Cerebellar cortex (tissue), 1 donor: ENCODE measurements at places on chromosomes 3 and 15.
A peak's percentile ranks its signal among the peaks of the same experiment; 100 is the strongest.

DNA sequence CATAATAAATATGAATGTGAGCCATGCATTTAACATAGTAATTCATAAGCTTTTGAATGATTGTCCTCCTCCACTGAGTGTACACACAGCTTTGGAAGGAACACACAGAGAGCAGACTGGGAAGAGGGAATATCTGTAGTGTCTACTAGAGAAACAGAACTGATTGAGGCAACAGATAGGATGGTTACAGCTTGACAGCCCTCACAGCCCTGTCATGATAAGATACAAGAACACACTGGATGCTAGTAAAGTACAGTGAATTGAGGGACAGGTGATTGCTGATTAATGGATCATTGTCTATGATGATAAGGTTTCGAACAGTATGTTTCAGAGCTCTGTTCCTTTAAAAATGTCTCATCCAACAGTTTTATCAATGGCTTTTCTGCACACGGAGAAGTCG is 383.4 kb upstream of the GBE1 start:
- DNase-seq: no peak

- no peak for DNase-seq
Observed at GRCh38 chr15:36373550-36373949, 205.9 kb upstream of the CDIN1 start.

GRCh38 chr15:69143756-69144436 is 16.5 kb upstream of the GLCE start:
- no peak for DNase-seq

DNA sequence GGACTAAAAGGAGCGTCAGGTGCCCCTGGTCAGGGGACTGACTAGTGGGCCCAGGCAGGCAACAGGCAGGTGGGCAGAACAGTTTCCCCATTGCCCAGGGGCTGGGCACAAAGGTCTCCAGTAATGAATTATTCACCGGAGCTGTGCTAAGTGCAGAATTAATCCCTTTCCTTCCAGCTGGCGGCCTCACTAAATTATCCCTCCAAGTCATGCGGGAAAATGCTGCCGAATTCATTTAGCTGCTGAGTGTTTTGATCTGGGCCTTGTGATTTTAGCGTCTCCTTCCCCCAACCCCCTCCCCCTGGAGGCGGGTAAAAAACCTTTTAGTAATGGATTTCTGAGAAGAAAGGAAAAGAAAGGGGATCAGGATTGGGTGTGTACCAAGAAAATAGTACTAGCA is 47.2 kb downstream of the CCDC33 start:
- DNase-seq: no peak

- no peak for DNase-seq
Observed at GRCh38 chr3:106130384-106131198, 261.8 kb upstream of the CBLB start.

DNA sequence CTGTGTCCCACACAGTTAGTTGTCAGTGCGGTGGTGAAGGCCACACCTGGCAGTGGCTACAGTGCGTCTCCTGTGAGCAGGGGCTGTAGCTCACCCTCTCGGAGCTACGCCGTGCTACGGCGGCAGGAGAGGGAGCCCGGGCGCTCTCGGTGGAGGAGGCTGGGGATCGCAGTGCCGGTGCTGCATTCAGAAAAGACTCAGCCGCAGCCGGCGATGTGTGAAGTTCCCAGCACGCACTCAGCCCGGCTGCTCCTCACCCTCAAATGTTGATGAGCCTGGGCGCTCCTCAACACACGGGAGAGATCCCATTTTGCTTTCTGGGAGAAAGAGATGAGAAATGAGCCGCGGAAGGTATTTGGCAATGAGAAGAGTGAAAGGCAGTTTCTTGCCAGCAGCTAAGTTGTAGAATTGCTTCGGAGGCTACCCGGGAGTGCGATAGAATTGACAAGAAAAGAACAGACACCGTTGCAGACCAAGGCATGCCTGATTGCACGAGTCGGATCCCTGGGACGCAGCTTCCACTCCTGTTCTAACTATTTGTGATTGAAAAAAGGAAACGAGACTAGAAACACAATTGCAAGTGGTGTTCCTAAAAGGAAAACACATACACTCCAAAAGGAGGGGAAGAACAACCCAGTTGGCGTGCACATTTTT is at the start of gene UNC13C:
Gene UNC13C (plus strand): TSS at position 189 of the 654 bp plus-strand sequence. CDS start 34,463 bp downstream, outside the sequence.
- peak; percentile 86 for DNase-seq

DNA sequence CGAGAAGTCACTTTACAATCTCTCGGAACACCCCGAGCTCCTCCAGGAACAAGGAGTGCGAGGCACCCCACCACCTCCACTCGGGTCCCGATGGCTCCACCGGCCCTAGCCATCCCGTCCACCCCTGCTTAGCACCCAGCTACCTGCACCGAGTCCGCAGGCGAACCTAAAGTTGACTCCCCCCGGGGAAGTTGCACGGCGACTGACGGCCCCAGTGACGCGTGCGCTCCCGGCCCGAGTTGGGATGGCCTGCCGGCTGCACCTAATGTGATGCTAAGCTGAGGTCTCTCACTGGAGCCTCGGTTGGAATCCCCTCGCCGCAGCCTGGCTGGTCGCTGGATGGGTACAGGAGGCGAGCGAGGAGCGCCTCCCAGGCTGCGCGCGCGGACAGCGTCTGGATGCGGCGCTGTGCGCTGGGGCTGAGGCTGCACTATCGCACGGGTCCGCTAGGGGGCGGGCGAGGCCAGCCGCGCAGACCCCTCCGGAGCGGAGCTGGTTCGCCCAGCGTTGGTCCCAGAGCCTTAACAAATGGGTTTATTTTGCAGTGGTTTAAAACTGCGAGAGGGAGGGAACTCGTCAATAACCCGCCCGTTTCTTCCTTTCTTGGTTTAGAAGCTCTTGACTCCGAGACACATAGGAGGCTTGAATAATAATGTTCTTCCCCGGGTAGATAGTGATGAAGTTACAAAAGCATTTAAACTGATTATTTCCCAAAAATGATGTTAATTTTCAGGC is at the start of gene OXTR:
Gene OXTR (minus strand): TSS at position 526 of the 735 bp plus-strand sequence. CDS start 1,426 bp downstream, outside the sequence.
- peak; percentile 47 for DNase-seq

GRCh38 chr3:41290306-41290705 is 91.0 kb downstream of the CTNNB1 start:
- DNase-seq: no peak

DNA sequence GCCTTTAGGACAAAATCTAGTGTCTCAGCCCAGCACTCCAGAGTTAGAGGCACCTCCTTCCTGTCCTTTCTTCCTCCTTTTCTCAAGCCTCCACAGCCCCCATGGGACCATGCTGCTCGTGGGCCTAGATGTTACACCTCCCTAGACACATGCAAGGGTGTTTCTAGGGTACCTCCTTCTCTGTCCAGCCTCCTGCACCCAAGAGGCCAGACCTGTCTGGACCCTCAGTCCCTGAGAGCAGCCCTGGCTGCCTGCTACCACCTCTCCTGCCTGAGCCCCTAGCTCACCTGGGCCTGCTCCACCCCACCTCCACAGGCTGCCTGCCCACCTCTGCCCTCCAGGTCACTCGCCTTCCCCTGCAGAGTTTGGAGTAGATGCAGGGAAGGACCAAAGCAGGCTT is 5.2 kb downstream of the LOXL1 start:
- DNase-seq: no peak
